ENCODE measurements at places on chromosomes 2 and 18. TPM values are rescaled to one million over a fixed set of nuclear protein-coding genes. Genes with fewer than 3 reads are reported as not detected.

HOXD13 gene
- not detected for polyA plus RNA-seq

SERPINB8 gene
- polyA plus RNA-seq: 11.8 TPM

EML4 gene
- polyA plus RNA-seq: 19.7 TPM

GRCh38 chr18:80034852-80035406 lies 695 bp downstream of the RBFA start:
- H3K27me3 ChIP-seq: no peaks in the 10 kb centered on the region
- H3K27ac ChIP-seq: no peak overlapping the region
- DNase-seq: no peak
- peak overlapping the region; percentile 83 for H3K4me3 ChIP-seq
- H3K36me3 ChIP-seq: no peaks in the 10 kb centered on the region

DNA sequence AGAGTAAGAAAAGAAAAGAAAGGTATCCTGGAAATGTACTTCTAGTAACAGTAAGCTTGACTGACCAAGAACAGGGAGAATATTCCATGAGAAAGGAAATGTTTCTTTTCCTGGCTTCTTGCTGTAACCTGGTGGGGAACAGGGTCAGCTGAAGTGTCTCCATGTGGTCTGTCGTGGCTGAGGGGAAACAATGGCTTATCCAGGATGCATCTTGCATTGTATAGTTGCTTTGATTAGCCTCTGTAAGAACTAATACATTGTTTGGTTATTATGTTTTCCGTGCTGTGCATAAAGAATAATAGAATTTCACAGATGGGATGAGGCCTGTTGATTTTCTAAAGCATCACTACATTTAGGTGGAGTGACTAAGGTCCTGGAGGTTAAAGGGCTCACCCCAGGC lies 4.9 kb downstream of the CREG2 start:
- H3K27ac ChIP-seq: no peak overlapping the region
- H3K4me3 ChIP-seq: no peak overlapping the region

DNA sequence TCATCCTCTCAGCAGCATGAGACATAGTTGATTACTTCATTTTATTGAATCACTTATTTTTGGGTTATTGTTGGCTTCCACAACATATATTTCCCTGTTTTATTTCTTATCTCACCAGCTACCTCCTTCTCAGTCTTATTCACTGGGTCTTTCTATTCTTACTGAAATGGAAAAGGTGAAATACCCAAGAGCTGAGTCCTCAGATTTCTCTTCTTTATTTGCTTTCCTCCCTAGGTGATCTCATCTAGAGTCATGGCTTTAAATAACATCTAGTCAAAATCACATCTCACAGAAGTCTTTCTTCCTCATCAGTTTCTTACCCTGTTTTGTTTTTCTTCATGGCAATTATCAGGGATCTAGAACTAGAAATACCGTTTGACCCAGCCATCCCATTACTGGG lies 105.0 kb upstream of the RBBP8 start:
- no peak for DNase-seq
- H3K27me3 ChIP-seq: no peaks in the 10 kb centered on the region
- no peaks in the 10 kb centered on the region for H3K36me3 ChIP-seq
- no peak overlapping the region for H3K4me3 ChIP-seq
- H3K4me1 ChIP-seq: no peaks in the 10 kb centered on the region
- no peak overlapping the region for H3K27ac ChIP-seq

Data from aorta (tissue), 5 donors.